ENCODE measurements at places on chromosomes 7 and 10.

GRCh38 chr10:84427903-84428650, 99.7 kb downstream of the CCSER2 start:
- DNase-seq, result peak; percentile 38

DNA sequence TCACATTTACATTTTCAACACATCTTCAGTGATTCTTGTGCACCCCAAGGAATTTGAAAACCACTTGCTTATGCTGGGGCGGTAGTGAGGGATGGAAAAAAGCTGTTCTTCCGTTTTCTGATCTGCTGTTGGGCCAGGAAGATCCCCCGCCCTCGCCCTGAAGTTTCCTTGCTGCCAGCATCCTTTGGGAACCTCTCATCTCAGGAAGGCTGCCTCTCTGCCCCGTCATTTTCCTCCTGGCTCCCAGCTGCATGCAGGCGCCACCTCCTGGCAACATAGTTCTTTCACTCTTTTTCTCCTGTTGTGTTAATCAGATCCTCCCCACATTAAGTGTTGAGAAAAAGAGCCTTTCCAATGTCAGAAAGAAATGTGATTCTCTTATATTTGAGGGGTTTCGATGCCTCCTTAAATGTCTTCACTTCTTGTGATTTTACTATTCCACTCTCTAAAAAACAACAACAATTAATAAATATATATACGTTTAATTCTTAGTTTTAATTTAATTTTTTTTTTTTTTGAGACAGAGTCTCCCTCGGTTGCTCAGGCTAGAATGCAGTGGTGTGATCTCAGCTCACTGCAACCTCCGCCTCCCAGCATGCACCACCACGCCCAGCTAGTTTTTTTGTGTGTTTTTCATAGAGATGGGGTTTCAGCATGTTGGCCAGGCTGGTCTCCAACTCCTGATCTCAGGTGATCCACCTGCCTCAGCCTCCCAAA, 122.9 kb downstream of the RALA start:
- DNase-seq, result peak; percentile 80

GRCh38 chr7:29231671-29232232, 37.2 kb downstream of the CHN2 start:
- DNase-seq, result no peak

DNA sequence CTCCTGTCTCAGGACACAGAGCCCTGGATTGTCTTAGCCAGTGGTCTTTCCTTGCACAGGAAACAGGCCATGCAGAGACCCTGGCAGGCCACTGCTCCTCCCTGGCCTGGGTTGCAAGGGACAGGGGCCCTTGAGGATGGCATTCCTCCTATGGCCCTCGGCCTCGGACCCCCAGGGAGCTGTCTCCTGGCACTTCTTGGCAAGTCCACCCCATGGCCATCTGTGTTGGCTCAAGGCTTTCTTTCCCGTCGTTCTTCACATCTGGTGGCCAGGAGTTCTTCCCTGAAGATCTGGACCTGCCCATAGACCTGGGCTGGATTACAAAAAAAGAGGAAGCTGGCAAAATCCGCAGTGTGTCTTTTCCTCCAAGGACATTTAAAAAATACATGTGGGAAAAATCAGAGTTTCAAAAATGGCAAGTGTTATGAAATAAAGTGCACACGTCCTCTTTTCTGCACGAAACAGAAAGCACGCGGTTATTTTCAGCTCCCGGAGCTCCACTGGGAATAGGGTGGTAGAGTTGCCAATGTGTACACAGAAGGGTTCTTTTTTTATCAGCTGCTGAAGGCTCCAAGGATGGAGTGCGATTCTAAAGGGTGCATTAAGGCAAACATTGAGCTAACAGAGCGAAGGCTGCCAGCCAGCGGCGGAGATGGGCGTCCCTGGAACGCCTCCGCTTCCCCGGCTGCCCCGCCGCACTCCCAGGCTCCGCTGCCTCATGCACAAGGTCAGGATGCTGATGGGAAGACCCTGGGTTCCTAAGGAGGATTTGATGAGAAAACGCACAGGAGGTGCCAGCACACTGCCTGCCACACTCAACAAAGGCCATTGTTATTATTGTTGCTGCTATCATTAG, 62.8 kb upstream of the FAM20C start:
- no peak for DNase-seq

DNA sequence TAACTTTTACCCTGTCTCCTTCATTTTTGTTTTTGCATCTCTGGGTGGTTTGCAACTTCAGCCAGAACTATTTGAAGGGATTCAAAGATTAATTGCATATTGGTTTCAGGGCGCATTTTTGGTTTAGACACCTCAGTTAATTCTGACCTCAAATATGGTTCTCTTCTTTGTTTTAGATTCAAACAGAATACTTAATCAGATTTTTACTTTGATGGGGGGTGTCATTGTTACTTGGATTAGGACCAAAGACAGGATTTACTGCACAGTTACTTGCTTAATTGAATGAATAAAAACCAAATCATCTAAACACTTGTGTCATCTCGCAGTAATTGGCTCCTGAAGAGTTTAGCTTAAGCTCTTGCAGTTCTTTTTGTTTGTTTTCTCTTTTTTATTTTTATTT, 100.9 kb downstream of the PHTF2 start:
- no peak for DNase-seq

DNA sequence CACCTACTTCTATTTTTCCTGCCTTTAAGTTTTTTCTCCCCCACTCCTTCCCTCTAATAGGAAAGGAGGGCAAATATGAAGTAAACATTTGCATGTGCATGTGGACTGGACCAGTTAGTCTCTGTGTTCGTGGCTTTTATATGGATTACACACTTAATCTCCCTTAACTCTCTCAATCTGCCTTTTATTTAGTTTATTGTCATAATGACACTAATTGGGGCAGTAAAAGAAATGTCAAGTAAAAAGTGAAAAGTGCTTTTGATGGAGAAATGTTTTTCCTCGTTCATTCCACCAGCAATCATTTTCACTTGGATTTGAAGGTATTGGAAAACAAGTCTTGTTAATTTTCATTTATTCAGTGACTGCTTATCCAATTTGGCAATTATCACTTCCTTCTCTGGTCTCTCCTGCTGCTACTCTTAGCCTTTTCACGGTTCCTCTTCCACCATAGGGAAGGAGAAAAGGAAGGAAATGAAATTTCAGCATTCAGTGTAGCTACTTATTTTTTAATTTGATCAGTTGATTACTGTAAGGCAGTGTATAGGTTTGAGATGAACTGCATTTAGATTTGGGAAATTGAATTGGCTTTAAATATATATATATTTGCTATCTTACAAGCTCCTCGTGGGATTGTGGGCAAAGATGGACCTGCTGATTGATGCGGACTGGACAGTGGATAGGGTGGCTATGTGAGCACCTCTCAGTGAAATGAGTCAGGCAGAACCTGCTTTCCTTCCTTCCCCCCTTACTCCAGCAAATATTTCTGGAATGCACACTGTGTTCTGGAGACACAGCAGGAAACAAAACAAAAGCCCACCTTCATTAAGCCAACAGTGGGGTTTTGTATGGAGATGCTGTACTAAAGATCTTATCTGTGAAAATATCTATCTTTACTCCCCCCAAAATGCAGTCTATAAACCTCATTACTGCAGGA, 77.5 kb downstream of the LRRC4 start:
- no peak for DNase-seq

GRCh38 chr10:95333997-95334804, 43.4 kb upstream of the PDLIM1 start:
- peak; percentile 92 for DNase-seq

DNA sequence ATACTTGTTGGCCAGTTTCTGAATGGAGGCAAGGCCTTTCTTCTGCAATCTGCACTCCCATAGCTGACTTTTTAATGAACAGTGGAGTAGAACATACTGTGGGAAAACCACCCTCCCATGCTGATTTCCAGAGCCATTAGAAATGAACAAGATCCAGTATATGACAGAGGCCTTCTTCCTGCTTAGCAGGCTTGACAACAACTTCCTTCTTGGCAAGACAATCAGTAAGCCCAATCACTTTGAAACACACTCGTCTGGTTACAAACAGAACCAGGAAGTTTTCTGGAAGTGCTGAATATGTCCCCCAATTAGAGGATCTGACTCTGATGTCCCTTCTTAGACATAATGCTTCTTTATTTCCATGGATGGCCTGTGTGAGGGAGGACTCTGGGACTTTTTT, 103.4 kb downstream of the SAMD9 start:
- no peak for DNase-seq

All from astrocyte of the spinal cord (primary cell).